ENCODE measurements at places on chromosomes 1 and 21.

- no peak for DNase-seq
Observed at GRCh38 chr21:15430023-15430422, 299.8 kb upstream of the USP25 start.

- no peak for DNase-seq
Observed at GRCh38 chr1:36464605-36465393, 615 bp upstream of the MRPS15 start.

- no peak for DNase-seq
Observed at GRCh38 chr1:31010086-31010989, 55.2 kb downstream of the PUM1 start.

DNA sequence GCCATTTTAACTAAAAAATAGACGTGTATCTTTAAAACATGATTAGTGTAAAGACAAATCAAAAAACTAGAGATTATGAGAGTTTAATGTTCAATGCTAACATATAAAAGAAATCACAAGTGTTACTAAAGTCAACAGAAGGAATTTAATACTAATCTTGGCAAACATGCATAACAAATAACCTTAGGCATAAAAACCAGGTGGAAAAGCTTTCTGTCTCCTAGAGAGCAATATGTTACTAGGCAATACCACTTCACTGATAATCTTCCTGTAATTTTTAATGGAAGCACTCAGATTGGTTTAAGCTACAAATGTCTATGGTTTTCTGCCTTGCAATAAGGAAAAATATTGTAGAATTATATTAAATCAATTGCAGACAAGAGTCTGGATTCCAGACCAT lies 121.9 kb downstream of the NME7 start:
- DNase-seq = no peak

GRCh38 chr1:25698252-25698651 lies 81.7 kb downstream of the MAN1C1 start:
- DNase-seq = no peak

DNA sequence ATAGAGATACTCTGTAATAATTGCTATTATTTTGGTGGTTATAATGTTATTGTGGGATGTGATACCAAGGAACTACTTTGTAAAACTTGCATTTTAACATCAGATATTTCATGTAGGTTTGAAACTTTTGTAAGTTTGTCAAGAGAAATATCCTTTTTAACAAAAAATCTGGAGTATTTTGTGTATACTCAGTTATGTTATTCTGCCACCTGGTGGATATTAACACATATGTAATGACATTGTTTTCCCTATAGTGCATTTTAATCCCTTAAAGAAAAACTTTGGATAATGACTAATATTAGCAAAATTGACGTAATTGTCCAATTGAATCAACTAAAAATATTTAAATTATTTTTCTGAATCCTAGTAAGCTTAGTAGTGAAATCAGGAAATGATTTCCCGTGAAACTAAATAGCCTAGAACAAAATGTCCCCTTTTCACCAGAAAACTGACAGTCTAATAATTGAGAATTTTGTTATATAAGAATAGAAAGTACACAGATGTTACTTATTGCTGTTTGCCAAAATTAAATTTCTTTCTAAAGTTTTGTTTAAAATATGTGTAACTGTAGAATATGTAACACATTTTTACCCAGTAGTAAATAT lies 39.6 kb downstream of the KCTD3 start:
- no peak for DNase-seq

DNA sequence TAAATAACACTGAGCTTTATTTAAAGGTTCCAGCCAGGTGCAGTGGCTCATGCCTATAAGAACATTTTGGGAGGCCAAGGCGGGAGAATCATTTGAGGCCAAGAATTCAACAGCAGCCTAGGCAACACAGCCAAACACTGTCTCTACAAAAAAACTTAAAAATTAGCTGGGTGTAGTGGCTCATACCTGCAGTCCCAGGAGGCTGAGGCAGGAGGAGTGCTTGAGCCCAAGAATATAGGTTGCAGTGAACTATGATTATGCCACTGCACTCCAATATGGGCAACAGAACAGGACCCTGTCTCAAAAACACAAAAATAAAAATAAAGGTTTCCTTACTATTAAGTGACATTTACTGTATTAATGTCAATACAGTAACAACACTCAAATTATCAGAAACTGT lies 2.1 kb downstream of the TAF12 start:
- DNase-seq = no peak
